ENCODE measurements at places on chromosomes 7 and 10.
A peak's percentile ranks its signal among the peaks of the same experiment; 100 is the strongest.

DNA sequence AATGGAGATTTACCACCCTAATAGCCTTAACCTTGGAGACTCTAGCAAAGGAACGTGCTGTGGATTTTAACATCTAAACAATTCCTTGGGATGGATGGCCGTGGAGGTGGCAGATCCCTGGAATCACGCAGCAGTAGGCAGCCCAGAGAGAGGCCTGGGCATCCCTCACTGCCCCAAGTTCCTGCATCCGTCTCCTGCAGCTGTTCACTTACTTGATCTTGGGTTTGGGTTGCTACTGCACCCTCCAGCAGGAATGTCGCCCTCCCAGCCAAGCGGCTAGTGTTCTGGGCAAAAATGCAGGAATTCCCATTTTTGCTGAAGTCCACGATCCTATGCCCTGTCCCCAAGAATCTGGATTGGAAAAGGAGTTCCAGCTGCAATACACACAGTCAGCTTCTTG, 166.7 kb upstream of the SH2B2 start:
- DNase-seq: no peak

- no peak for DNase-seq
Measured at GRCh38 chr7:42698600-42699374, 213.1 kb downstream of the C7orf25 start.

- no peak for DNase-seq
Measured at GRCh38 chr7:78985509-78985908, 468.0 kb downstream of the MAGI2 start.

DNA sequence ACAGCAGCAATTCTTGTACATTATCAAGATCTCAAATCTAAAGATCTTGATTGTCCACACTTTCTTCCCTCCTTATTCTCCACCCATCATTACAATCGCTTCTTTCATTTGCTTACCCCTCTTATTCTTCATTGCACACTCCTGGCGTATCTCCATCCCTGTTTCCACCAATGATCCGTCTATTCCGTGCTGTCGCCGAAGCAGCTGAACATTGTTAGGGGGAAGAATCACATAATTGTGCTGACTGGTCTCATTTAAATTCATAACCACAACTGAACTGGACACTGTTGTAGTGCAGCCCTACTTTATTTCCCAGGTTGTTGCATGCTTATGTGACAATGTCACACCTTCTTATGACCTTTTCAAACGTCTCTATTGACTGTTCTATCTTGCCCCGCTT, 18.9 kb upstream of the NRP1 start:
- DNase-seq: no peak

DNA sequence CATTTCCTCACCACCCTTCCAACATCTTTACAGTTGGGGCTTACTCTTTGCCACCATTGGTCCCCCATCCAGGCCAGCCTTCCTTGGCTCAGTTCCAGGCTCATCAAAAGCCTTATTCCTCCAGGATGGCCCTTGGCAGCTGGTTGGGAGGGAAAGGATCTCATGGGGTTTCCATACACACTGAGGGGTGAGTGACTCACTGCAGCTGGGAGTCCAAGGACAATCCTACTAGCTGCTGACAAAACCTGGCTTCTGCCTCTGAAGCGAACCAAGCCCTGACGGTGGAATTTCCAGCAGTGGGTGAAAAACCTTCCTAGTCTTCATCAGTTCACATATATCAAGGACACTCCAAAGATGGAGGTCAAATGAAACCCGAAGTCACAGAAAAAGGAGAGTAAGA, 22.9 kb downstream of the CRHR2 start:
- no peak for DNase-seq

- DNase-seq: no peak
Measured at GRCh38 chr10:73932620-73933112, 21.7 kb downstream of the PLAU start.

DNA sequence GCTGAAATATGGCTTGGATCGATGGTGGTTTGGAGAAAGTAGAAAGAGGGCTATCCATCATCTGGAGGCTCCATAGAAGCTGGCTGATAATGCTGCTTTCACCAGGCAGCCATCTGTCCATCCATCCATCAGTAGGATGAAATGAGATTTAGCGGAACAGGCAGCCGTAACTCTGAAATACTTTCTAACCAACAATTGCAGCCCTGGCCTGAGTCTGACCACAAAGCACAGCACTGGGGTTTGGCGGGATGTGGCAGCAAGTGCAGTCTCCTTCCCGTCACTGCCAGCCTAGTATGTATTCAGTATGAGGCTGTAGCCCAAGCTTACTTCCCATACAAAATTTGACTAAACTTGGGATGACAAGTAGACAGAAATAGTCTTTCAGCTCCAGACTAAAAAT, 38.0 kb downstream of the R3HCC1L start:
- no peak for DNase-seq

DNA sequence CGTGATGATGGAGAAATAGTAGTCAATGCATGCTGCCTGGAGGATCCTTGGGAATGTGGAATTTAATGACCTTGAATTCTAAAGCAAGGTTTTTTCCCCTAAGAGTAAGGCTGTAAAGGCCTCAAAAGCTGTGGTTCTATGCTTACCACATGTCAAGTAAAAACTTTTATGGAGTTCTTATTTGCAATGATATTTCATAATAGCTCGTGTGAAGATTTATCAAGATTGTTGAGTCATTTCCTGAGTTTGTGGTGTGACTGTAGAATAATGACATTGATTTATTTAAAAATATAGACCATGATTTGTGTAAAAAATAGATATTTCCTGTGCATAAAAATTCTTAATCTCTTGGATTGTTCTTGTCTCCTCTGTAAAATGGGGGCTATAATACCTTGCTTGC, 67.5 kb upstream of the SORCS1 start:
- DNase-seq: no peak

DNA sequence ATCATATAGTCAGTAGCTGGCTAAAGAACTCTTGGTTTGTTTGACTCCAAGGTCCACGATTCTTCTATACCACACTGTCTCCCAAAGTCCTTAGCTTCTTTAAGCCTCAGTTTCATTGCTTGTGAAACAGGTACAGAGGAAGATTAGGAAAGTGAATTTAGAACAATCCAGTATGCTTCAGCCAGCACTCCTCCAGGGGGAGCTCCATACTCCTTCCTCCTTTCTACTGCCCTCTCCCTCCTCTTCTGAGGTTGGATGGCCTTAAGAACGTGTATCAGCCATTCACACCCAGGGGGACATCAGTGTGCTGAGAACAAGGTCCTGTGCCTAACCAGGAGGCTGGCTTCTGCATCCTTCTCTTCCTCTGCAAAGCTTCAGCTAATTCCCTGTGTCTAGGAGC, 54.8 kb upstream of the CALD1 start:
- DNase-seq: no peak

GRCh38 chr7:8386926-8387550, 46.4 kb upstream of the NXPH1 start:
- no peak for DNase-seq

DNA sequence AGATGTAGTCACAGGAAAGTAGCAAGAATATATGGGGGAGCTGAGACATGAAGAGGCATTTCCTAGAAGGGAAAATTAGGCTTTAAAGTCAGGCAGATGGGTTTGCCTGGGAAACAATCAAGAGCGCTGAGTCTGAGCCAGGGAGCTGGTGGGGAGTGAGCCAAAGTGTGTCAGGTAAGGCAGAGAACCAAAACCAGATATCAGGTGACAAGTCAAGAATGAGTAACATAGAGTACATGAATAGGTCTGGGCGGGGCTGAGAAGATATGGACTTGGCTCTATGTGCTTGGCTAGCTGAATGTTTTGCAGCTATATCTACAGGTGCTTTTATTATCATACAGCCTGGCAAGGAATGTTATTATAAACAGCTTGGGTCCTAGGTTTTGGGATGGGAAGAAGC, 49.3 kb downstream of the GPR141 start:
- no peak for DNase-seq

GRCh38 chr10:102647443-102648268, 3.4 kb downstream of the TRIM8 start:
- no peak for DNase-seq

DNA sequence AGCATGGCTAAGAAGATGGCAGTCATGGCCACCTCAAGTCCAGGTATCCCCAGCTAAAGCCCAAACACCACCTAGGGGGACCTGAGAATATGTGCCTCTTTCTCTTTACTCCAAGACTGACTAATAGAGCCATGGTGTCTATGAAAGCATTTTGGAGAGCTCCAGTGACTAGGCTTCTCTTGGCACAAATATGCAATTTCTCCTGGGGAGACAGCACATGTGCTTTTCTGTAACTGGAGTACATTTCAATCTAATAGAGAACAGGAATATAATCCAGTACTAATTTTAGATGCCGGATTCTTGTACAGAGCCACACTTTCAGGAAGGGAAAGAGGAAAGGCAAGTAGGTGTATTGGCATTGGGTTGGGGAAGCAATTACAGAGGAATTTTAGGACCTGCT, 260.1 kb downstream of the BMPER start:
- DNase-seq: no peak

- DNase-seq: no peak
Measured at GRCh38 chr7:45402480-45403218, 171.5 kb upstream of the ADCY1 start.

DNA sequence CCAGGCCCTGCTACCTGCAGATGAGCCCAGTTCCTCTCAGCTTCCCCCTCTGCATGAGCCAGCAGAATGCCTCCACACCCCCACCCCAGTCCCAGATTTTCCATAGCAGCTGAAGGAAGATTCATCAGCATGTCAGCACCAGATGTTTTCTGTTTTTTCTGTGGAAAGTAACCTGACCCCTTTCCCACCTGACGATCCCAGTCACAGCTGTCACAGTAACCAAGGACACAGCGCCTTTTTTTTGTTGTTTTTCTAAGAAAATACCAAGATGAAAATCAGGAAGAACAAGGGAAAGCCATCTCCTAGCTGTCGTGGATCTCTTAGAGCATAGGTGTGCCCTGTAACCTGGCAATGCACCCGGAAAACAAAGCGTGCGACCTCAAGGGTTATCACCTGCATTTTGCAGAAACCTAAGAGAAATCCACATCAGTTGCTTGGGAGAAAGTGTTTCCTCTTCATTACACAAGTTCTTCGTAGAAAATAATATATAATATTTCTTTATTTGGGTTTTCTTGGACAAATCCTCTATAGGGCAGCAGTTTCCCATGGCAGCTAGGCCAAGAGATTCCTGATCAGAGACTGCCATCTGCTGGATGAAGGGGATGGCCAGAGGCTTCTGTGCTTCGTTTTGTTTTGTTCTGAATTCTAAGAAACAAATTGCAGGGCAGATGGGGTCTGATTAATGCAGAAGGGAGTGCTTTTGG, 401.9 kb downstream of the TNS3 start:
- DNase-seq: peak; percentile 58

DNA sequence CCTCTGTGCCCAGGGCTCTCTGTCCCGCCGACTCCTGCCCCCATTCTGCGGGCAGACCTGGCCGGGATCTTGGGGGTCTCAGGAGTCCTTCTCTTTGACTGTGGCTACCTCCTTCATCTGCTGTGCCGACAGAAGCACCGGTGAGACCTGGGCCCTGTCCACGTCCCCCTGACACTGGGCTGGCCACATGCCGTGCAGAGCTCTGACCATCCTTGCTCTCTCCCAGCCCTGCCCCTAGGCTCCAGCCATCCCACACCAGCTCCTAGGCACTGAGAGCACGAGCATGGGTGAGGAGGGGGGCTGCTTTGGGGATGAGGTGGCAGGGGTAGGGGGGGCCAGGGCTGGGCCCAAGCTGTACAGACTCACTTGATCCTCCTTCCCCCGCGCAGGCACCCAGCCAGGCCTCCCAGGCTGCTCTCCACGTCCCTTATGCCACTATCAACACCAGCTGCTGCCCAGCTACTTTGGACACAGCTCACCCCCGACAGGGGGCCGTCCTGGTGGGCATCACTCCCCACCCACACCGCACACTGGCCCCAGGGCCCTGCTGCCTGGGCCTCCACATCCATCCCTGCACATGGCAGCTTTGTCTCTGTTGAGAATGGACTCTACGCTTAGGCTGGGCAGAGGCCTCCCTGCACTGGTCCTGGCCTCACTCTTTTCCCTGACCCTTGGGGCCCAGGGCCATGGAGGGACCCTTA, 4.8 kb upstream of the PILRB start:
- no peak for DNase-seq

DNA sequence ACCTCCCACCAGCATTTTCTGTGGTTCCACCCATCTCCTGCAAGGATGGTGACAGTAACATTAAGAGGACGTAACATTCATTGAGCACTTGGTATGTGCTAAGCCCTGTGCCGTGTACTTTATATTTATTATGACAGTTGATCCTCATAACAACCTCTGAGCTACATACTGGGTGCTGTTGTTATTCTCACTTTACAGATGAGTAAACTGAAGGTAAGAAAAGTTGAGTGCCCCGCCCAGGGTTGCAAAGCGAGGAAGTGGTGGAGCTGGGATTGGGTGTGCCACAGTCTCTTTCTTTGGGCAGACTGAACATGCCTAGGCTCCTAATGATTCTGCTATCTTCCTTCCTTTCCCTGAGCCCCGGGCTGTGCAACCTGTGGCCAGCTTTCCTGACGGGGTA, 107.4 kb downstream of the SH3PXD2A start:
- DNase-seq: no peak

DNA sequence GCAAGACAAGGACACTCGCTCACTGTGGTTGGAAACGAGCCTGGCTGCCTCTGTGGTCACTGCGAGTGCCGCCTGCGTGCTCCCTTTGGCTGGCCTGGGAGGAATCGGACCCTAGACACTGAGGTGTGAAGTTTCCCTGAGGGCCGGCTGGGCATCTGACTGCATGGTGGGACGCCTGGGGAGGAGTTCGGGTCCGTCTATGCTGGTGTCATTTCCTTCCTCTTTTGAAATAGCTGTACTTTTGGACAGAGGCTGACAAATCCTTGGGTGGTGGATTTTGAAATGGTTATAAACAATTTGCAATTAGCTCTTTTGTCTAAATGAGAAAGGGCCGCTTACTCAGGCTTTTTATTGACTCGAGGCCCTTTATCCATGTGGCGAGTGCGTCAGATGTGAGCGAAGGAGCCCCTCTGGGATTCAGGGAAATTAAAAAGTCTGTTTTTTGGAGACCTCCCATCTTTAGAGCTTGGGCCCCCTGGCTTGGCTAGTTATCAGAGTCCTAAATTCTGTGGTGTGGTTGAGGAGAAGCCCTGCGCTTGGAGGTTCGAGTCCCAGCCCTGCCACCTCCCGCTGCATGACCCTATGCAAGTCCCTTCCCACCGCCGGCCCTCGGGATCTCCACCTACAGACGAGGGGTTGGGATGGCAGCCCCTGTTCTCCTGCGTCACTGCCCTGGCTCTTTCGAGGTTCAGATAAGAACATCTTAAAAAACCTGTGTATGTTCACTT, 147.1 kb downstream of the RGS10 start:
- DNase-seq: peak; percentile 62

- DNase-seq: no peak
Measured at GRCh38 chr7:40694991-40695390, 560.2 kb downstream of the SUGCT start.

- no peak for DNase-seq
Measured at GRCh38 chr7:105022458-105022857, 8.5 kb downstream of the KMT2E start.

DNA sequence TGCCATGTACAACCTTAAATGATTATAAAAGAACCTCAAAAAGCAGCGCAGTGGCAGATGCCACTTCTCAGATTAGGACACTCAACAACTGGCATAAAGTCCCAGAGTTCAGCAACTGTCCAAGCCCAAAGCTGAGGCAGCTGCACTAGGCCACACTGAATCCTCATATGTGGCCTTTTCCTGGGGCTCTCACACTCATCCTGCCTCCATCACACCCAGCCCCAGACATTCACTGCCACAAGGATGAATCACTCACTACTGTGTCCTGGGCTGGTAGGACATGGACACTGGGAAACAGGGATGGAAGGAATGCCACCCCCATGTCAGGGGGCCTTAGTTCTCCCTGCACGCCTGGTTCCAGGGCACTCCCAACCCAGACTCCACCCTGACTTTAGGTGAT, 547.7 kb downstream of the TNS3 start:
- DNase-seq: no peak

Measured in head of caudate nucleus (tissue), 42 donors.